ENCODE measurements at places on chromosomes 3 and 15.
A peak's percentile ranks its signal among the peaks of the same experiment; 100 is the strongest.

- peak; percentile 77 for DNase-seq
These were observed 205.6 kb upstream of the DPH6 start for GRCh38 chr15:35751413-35752133.

- DNase-seq = no peak
These were observed 42.0 kb downstream of the BFSP2 start for GRCh38 chr3:133441867-133442270.

DNA sequence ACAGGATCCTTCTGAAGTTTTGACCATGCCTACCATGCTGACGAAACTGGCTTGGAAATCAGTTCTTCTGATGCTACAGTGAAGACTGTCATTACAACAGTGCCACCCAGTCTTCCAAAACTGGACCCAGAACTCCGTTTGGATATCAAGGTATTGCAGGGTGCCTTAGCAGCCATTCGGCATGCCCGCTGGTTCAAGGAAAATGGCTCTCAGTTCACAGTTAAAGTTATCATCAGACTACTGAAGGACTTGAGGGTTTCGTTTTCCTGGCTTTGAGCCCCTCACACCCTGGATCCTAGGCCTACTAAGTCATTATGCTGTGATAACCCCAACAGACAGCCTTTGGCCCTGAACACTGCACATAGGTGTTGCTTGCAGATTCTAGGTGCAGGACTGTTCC, 351.0 kb downstream of the MAGI1 start:
- no peak for DNase-seq

- peak; percentile 85 for DNase-seq
These were observed 50.8 kb downstream of the CPN2 start for GRCh38 chr3:194300382-194300758.
